ENCODE measurements at places on chromosomes 5 and 9.

GRCh38 chr5:148532969-148533670, 121.2 kb downstream of the HTR4 start:
- DNase-seq, result no peak
- no peaks in the 10 kb centered on the region for H3K4me1 ChIP-seq
- H3K27me3 ChIP-seq, result no peaks in the 10 kb centered on the region
- no peaks in the 10 kb centered on the region for H3K36me3 ChIP-seq
- H3K27ac ChIP-seq, result no peak overlapping the region

DNA sequence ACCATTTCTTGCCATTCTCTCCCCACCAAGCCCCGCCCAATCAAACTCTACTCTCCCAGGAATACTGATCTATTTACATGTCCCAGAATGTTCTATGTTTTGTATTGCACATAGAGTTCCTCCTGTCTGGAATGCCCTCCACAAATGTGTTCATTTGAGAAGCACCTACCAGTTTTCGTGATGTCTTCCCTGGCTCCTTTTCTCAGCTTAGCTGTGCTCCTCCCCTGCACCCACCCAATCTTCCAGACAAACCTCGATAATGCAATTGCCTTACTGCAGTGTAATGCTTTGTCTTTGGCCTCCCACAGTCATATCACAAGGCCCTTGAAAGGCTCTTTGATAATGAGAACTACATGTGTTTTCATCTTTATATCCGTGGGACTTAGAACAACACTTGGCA, 214.5 kb upstream of the ANKRD55 start:
- no peak overlapping the region for H3K27ac ChIP-seq
- no peaks in the 10 kb centered on the region for H3K4me1 ChIP-seq
- H3K4me3 ChIP-seq, result no peak overlapping the region
- H3K36me3 ChIP-seq, result no peaks in the 10 kb centered on the region
- DNase-seq, result no peak

- no peaks in the 10 kb centered on the region for H3K36me3 ChIP-seq
- no peaks in the 10 kb centered on the region for H3K27me3 ChIP-seq
- H3K4me1 ChIP-seq, result peaks cover 3% of the 10 kb centered on the region
- DNase-seq, result no peak
- no peak overlapping the region for H3K27ac ChIP-seq
- H3K4me3 ChIP-seq, result no peak overlapping the region
These were observed 76.2 kb upstream of the IL6ST start for GRCh38 chr5:56070851-56071465.

- DNase-seq, result no peak
- no peaks in the 10 kb centered on the region for H3K36me3 ChIP-seq
- H3K4me1 ChIP-seq, result no peaks in the 10 kb centered on the region
- H3K4me3 ChIP-seq, result no peak overlapping the region
- H3K27ac ChIP-seq, result no peak overlapping the region
These were observed 20.6 kb upstream of the CDH6 start for GRCh38 chr5:31172881-31173280.

DNA sequence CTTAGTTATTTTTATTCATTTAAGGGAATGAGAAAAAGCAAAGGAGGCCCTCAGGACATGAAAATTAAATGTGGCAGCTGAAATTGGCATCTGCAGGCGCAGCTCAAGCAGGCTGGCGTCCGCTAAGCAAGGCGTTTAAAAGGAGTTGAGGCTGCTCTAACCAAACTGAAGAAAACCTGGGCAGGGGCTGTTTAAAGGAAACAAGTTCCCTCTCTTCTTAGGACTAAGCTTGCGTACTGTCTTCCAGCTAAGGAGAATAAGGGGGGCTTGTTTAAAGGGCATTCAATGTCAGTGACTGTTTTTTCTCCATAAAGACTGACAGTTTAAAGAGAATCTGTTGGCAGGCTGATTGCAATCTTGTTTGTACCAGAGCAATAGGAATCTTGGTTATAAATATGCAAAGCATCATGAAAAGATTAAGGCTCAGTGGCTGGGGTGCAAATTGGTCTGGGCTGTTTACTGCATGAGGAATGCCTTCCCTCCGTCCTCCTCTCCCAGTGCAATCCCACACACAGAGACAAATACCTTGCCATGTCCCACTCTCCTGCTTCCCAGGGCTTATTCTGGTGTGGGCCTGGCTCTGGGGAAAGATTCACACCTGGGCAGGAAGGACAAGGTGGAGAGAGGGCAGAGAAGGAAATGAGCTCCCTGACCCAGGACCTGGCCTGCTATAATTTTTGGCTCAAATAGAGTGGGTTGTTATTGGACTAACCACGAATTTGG, 85.9 kb upstream of the LIFR start:
- DNase-seq, result no peak
- no peaks in the 10 kb centered on the region for H3K27me3 ChIP-seq
- no peaks in the 10 kb centered on the region for H3K36me3 ChIP-seq
- no peak overlapping the region for H3K4me3 ChIP-seq
- no peak overlapping the region for H3K27ac ChIP-seq

Measured in SJSA1 (cell line).